ENCODE measurements at places on chromosomes 6 and 20. TPM values are rescaled to one million over a fixed set of nuclear protein-coding genes. Genes with fewer than 3 reads are reported as not detected.

DNA sequence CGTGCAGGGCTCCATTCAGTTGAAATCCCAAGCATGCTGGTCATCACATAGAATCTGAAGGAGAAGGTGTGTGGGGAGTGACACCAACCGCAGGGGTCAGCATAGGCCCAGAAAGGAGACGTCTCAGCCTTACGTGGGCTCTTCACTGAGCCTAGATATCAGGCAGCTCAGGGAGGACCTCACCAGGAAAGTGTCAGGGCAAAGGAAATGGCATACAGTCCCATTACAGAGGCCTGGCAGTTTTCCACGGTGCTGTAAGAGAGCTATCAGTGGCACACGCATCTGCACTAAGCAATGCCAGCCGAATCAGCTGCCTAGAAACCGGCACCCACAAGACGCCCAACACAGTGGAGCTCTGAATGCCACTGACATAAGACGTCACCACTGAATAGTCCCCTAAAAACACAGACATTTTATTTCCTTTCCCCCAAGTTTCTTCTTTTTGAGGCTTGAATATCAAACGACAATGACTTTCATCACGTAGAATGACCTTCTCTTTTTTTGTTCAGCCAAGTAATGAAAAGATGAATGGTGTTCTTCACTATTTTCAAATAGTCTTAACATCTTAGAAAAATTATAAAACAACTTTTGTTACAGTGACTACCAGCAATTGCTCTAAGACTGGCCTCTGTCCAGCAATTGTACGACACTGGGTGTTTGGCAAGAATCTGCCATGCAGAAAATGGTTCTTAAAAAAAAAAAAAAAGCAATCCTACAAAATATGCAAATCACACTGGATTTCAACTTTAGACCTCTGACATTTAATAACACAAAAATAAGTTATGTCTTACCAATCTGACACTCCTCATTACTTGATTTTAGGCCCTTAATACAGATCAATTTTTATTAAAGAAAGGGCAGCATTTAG, 88.9 kb upstream of the FOXQ1 start:
- DNase-seq = no peak

DNA sequence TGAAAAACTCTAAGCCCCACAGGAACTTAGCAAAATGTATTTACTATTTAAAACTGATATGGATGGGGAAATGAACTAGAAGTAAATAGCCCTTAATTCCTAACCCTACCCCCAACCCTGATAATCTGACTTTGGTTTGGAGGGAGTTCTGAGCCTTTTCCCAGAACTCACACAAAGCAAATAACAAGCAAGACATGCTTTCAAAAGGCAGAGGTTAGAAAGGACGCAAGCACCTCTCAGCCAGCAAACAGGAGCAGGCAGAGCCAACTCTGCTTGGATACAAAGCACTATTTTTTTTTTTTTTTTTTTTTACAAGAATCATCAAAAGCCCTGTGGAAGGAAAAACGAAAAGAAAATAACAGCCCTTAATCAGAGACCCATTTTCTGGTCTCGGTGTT, 58.7 kb downstream of the SLC22A23 start:
- DNase-seq = no peak

DNA sequence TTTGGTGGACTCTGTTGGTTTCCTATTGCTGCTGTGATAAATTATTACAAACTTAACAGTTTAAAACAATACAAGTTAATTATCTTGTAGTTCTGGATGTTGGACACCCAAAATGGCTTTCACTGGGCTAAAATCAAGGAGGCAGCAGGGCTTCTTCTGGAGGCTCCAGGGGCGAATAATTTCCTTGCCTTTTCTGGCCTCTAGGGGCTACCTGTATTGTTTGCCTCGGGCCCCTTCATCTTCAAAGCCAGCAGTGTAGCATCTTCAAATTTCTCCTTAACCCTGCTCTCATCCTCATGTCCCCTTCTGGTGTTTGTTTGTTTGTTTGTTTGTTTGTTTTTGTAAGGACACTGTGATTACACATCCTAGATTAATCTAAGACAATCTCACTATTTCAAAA, 60.5 kb upstream of the ANKEF1 start:
- DNase-seq = no peak

DNA sequence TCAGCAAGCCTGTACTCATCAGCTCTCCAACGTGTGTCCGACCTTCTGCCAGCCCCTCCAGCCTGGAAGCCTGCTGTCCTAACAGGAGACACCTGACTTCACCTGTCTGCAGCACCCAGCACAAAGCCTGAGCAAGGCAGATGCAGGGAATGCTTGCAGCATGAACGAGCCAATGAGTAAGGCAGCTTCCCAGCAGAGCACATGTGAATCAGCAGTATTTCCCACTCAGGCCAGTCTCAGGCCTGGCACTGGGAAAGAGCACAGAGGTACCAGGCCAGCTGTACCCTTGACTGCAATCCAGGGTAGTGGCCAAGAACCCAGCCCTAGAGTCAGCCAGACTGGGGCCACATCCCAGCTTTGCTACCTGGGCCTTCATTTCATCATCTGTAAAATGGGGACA, 120.8 kb downstream of the MAFB start:
- no peak for DNase-seq

DNA sequence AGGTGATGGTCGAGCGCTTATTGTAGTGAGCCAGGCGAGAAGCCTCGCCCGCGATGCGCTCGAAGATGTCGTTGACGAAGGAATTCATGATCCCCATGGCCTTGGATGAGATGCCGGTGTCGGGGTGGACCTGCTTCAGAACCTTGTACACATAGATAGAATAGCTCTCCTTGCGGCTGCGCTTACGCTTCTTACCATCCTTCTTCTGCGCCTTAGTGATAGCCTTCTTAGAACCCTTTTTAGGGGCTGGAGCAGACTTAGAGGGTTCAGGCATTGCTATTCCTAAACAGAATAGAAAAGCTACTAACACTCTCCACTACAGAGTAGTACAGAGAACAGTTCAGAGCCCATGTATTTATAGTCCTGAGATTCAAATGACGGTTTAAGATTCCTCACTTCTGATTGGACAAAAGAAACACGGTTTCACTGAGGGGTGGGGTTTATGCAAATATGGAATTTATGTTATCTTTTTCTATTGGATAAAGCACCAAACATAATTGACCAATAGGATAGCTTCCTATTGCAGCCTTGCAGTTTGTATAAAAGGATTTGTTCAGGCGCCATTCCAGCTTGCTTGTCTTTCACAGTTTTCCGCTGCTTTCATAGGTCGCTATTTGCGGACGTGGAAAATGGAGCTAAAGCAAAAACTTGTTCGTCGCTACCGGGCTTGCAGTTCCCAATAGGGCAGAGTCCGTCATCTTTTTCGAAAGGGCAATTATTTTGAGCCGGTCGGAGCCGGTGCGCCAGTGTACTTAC, 43.7 kb upstream of the HFE start:
- DNase-seq = peak; percentile 76

DNA sequence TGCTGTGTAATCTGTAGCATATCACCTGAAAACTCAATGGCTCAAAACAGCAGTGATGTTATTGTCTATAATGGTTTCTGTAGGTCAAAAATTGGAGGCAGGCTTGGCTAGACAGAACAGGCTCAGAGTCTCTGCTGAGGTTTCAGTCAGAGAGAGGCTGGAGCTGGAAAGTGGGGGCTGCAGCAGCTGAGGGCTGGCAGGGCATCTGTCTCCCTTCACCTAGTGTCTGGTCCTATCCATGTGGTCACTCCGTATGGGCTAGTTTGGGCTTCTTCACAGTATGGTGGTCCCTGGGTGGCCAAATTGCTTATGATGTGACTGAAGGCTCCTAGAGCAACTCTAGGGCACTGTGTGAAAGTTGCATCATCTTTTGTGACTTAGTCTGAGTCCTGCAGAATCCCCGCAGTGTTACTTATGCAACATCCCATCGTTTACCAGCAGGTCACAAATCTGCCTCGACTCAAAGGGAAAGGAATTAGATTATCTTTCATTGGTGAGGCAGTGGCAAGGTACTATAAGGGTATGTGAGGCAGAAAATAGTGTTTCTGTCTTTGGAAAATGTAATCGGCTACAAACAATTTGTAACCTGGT, 497.0 kb downstream of the EPHA7 start:
- no peak for DNase-seq

DNA sequence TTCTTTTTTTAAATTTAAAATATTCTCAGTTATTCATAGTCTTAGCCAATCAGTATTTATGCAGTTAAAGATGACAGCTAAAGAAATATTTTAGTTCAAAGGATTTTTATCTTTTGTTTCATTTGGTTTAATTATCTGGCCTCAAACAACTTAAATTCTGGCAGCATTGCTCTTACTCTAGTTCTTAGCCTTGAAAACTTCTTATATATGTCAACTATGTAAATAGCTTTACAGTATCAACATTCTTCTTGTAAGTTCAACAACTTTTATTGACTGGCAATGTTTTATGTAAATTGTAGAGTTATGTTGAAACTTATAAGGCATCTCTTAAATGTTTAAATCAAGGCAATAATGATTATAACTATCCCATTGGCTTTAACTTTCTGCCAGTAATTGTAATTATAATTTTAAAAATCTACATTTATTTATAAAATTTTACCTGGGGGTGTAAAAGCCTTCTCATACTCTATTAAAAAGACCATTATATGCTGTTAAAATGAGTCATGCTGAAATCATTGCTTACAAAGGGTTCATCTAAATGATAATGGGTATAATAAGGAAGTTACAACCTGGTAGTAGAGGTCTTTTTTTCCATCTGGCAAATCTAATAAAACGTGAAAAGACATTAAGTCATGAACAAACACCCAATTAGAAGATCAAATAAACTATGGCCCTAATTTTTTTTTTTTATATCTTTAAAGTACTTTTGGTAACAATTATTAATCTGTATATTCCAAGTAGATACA, 45.8 kb upstream of the FAM184A start:
- no peak for DNase-seq

DNA sequence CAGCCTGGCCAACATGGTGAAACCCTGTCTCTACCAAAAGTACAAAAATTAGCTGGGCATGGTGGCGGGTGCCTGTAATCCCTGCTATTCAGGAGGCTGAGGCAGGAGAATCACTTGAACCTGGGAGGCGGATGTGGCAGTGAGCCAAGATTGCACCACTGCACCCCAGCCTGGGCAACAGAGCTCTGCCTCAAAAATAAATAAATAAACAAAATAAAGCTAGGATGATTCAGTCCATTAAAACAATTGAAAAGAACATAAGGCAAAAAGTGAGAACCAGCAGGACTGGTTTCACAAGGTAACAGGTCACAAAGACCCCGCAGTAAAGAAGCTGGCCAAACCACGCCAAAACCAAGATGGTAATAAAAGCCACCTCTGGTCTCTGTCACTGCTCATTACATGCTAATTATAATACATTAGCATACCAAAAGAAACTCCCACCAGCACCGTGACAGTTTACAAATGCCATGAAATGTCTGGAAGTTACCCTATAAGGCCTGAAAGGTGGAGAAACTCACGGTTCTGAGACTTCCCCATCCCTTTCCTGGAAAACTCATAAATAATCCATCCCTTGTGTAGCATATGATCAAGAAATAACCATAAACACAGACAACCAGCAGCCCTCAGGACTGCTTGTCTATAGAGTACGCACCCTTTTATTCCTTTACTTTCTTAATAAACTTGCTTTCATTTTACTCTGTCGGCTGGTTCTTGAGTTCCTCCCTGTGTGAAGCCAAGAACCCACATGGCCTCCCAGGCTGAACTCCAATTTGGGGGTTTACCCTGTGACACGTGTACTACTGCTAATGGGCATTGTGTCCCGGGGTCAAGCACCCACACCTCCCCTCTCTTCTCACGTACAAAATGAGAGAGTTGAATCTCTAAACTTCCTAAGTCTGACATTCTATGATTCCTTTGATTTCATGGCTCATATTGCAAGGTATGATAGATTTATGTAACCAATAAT, 10.2 kb downstream of the LAMA4 start:
- DNase-seq = no peak

DNA sequence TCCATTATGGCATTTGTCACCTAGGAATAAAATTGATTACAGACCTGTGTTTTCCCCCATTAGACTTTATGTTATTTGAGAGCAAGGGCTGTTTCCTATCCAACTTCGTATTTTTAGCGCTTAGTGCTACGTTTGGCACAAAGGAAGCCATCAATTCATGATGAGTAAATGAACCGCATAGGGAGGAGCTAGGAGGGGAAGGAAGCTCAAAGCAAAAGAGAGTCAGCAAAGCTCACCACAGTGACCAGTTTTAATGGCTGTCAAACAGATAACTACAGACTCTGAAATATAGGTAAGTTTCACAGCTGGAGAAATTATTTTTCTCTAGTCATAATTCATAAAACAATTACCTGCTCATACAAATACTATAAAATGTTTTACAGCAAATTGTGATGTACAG, 6.9 kb upstream of the SAMD3 start:
- no peak for DNase-seq

GRCh38 chr20:19757487-19758132, 448 bp upstream of the RIN2 start:
- peak; percentile 24 for DNase-seq

DNA sequence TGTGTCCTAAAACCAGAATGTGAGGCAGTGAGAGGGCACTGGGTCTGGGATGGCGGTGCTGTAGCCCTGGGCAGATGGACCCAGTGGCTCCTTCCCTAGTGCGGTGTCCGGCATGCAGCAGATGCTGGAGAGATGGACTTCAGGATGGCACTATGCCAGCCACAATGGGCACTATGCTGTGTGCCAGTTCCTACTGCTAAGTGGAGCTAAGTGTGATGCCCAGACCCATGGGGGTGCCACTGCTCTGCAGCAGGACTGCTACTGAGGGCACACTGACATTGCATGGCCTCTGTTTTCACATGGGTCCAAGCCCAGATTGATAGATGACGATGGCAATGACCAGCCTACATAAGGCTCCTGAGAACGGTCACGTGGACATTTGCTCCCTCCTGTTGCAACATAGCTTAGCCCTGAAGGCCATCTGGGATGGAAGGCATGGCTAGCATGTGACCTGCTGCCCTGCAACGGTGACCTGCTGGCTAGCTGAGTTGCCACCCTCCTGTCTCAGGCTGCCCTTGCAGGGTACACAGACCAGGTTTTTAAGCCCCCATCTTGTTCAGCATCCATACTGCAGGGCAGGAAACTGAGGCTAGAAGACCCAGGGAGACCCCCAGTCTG, 31.3 kb upstream of the KCNK16 start:
- DNase-seq = no peak

DNA sequence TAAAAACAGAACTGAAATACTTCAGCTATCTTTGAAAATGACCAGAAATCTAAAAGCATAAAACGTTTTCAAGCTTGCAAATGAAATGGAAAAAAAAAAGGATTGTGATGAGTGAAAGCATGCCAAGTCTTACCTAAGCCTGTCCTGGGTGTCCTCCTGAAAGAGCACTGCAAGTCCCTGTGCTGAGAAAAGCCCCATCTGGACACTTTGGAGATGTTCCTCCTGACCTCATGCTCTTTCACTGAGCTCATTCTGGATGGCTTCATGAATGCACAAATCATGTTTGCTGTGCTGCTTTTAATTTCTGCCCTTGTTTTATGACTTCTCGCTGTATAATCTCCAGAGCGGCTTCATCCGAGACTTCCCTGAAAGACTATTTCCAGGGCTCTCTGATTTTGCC, 136.0 kb downstream of the SOD2 start:
- no peak for DNase-seq

Gene SPATA25
- 0.74 TPM for total RNA-seq

Gene DACT2
- total RNA-seq = not detected

Gene COL12A1
- total RNA-seq = not detected

Gene SMOC2
- total RNA-seq = not detected

Gene TOX2
- 1.5 TPM for total RNA-seq
